ENCODE measurements at places on chromosomes 3 and 15.
A peak's percentile ranks its signal among the peaks of the same experiment; 100 is the strongest.

DNA sequence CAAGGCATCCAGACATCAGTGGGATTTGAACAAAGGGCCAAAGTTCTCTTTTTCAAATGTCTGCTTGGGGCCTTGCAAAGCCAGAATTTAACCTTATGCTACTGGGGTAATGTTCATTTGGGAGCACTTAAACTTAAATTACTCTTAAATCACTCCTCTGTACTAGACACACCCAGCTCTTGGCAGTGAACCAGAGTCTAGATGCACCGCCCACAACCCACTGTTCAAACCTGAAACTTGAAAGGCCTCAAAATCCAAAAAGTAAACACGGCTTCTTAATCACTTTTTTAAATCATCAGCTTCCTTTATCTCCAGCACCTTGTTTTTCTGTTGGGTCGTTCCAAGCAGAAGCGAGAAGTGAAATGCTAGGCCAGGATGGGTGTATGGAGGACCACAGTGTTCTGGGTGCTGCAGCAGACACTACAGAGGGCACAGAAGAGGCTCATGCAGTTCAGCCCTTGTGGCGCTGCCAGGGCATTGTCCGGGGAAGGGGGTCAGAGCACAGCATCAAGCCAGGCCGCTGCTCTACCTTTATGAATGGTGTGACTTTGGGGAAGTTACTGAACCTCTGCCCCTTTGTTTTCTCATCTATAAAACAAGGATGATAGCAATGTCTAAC, 28.8 kb downstream of the MECOM start:
- DNase-seq = no peak

DNA sequence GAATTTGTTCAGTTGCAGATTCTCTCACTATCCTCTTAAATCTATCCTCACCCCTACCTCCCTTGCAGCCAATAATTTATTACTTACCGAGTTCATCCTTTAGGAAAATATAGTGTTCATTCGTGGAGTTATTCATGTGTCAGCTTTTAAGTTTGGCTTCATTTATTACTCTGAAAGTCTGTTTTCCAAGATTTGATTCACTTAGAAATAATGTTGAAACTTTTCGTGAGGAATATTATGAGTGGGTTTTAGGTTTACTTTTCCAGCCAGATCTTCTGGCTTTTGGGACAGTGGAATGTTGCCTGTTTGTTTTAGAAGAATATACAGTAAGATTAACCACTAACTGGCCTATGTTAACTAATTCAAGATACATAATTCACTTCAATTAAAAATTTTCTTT, 161.0 kb upstream of the CGNL1 start:
- DNase-seq = no peak

DNA sequence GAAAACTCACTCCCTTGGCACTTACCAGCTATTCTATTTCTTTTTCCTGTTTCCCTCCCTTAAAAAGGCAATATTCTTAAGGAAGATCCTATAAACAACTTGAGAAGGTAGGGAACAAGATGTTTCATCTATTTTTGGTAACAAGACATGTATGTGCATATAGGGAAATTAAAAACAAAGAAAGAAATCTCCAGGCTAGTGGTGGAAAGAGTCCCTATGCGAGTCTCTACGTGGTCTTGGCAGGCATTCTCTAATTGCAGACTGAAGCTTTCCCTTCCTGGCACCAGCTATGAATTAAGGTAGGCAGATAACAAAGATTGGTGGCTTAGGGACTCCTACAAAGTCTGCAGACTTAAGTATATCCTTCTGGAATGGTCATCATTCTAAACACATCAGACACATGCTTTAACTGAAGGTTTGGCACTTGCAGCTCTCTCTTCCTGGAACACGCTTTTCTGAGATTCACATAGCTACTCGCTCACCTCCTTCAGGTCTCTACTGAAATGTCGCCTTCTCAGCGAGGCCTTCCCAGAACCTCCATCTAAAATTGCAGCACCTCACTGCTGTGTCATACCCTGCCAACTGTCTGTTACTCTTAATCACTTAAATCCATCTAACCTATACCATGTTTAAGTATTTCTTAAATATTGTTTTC, 336.0 kb downstream of the VGLL3 start:
- no peak for DNase-seq

GRCh38 chr3:148992027-148992634, 791 bp downstream of the GYG1 start:
- DNase-seq = peak; percentile 21

DNA sequence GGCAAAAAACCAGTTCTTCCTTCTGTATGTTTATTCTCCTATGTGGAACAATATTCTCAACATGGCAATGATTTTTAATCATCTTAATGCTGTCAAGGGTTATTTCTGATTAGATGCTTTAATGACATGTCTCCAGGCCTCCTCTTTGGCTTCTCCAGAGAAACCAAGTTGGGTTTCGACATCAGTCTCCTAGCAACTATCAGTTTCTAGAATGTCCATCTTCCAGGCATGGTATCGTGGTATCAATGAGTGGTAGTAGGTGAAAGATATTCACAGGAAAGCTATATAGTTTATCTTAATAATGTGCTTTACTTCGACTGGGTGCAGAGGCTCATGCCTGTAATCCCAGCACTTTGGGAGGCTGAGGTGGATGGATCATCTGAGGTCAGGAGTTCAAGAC, 128.5 kb downstream of the C3orf70 start:
- DNase-seq = no peak

- no peak for DNase-seq
These were observed 5.7 kb downstream of the NTRK3 start for GRCh38 chr15:88250826-88251225.

Measured in activated CD4-positive, alpha-beta T cell treated with anti-CD3 and anti-CD28 coated beads for 24 hours (primary cell).